ENCODE measurements at places on chromosomes 6 and 20.

DNA sequence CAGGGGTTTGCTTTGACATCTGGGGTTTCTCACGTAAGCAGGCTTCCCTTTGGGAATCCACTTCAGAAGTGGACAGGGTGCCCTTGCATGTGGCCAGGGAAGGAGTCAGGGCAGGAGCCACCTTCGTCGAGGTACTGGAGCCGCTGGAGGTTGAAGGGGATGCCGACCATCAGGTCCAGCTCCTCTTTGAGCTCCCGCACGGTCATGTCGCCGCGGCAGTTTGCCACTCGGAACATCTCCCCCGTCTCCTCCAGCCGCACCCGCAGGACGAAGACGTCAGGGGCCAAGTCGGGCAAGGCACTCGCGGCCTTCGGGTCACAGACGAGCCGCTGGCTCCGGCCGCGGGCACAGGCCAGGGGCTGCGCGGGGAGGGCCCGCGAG is 360 bp downstream of the ANKRD60 start:
- no peak for DNase-seq

GRCh38 chr20:44785768-44786167 is 24.6 kb downstream of the RIMS4 start:
- no peak for DNase-seq

DNA sequence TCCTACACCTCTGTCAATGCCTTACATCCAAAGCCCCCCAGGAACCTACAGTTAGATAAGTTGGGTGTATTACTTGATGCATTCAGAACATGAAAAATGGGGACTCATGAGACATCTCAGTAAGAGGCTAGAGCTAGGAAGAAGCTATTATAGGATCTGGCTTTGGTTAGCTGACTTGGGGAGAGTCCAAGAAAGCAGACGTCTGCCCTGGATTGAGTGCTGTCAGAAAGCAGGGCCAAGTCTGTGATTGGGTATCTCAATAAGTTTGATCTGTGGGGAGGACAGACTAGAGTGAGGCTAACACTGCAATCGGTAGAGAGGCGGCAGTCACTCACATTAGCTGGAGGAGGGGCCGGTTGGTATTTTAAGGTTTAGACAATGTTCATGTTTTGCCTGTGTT is 79.4 kb upstream of the LRFN2 start:
- DNase-seq, result no peak

GRCh38 chr6:169167581-169168301 is 85.9 kb downstream of the THBS2 start:
- DNase-seq, result peak; percentile 69

GRCh38 chr20:49886571-49887213 is 28.6 kb downstream of the SPATA2 start:
- no peak for DNase-seq
